ENCODE measurements at places on chromosomes 2 and 18.

DNA sequence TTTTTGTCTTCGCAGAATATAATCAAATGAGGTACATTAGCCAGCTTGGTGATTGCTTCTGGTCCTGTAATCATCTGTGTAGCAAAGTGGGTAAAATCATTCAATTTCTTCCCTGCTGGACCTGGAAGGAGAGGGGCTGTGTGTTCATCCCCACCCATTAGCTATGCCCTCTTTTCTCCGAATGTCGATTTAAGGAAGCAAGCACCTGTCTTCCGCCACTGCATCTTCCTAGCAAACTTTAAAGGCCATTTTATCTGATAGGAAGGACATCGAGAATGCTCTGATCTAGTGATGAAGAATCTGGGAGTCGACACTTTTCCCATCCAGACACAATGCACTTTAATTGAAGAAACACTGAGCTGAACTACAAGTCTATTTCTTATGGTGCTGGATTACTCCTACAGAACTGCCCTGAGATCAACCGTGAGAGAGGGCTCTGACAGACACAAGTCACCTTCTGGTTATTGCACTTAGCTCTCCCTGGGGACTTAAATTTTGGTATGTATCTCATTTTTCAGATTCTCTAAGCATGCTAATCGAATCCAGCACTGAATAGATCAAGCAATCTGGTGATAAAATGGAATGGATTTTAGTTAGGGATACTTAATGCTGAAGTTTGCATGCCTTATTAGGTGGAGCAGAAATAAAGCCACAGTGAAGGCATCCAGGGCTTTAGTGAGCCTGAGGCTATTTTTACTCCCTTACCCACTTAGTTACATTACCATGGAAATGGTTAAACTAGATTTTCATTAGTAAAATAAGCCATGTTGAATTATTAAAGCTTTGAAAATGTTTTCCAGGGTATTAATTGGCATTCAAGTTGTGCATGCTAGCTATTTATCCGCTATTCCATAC, 1.3 kb downstream of the NYAP2 start:
- ATAC-seq = peak; percentile 41

- no peak for ATAC-seq
Measured at GRCh38 chr2:127048969-127049897, 57.7 kb downstream of the BIN1 start.

DNA sequence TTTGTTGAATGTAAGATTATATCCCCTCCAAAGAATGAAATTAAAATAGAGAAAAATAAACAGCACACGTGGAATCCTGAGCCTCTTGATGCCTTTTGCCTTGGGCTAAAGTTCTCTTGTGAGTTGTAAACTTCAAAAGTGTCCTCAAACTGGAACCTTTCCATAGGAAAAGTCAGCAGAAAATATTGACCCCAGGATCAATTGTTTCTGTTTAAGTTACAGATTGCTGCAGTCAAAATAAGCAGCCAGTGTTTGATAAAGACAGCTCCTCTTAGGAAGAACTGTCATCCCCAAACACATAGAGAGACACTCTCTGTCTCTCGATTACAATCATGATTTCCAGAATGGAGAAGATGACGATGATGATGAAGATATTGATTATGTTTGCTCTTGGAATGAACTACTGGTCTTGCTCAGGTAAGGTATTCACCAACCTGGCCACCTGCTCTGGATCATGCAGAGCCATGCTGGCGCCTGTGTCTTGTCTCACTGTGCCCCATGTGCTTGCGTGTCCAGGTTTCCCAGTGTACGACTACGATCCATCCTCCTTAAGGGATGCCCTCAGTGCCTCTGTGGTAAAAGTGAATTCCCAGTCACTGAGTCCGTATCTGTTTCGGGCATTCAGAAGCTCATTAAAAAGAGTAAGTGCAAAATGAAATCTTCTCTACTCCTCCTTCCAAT, at the start of gene SPP2:
Gene SPP2, plus strand, starts transcription at position 248 of the 681 bp plus-strand sequence. Its CDS starts 85 bp downstream, at position 333.
- no peak for ATAC-seq

GRCh38 chr2:156455361-156455975, 19.3 kb downstream of the GPD2 start:
- ATAC-seq = no peak

- ATAC-seq = peak; percentile 16
Measured at GRCh38 chr2:135742325-135742757, 686 bp downstream of the UBXN4 start.

- no peak for ATAC-seq
Measured at GRCh38 chr18:26225022-26225693, 1.1 kb upstream of the TAF4B start.

DNA sequence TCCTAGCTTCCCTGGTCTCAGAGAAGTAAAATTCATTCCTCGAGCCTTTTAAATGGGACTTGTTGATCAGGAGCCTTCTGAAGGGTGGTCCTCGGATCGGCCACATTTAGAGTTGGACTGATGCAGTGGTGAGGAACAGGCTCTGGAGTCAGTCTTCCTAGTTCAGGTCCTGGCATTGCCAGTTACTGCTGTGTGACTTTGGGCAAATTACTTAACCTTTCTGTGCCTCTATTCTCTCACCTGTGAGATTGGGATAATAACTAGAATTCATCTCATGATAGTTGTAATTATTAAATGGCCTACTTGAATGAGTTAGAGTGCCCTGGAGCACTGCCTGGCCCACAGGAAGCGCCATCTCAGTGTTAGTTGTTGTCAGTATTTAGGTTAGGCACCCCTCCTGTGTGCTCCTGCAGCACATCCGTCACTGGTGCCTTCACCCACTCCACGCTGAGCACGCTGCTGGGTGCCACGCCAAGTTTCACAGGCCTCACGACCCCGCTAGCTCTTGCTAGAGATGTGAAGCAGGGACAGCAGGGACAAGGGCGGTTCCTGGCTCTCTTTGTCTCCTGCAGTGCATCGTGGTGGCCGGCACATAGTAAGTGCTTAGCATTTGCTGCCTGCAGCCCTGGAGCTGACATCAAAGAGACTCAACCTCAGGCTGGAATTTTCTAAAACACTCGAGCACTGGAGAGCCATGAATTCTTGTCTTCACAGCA, 122.9 kb downstream of the FAM210A start:
- no peak for ATAC-seq

DNA sequence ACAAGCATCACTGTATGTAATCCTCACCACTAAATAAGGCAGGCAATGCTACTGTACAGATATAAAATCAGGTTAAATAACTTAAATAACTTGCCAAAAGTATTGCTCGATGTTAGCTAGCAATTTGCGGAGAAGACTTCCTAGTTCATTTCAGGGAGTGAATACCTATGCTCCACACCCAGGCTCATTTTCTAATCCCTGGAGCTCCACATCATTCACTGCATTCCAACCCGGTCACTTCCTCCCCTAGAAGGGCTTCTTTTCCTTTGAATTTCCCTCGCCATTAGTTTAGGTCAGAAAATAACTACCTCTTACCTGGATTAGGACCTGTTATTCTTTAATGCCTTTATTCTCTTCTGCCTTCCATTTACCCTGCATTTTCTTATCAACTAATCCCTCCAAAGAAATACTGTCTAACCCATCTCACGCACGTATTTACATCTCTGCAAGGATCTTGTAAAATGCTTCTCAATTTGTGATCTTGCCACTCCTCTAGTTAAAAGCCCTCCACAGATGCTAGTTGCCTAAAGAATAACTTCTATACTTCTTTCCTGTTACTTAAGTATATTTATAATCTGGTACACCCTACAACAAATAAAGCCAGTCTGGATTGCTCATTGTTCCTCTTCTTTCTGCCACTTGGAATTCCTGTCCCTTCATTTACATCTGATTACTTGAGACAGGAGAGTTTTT, 599.8 kb downstream of the NRXN1 start:
- no peak for ATAC-seq

DNA sequence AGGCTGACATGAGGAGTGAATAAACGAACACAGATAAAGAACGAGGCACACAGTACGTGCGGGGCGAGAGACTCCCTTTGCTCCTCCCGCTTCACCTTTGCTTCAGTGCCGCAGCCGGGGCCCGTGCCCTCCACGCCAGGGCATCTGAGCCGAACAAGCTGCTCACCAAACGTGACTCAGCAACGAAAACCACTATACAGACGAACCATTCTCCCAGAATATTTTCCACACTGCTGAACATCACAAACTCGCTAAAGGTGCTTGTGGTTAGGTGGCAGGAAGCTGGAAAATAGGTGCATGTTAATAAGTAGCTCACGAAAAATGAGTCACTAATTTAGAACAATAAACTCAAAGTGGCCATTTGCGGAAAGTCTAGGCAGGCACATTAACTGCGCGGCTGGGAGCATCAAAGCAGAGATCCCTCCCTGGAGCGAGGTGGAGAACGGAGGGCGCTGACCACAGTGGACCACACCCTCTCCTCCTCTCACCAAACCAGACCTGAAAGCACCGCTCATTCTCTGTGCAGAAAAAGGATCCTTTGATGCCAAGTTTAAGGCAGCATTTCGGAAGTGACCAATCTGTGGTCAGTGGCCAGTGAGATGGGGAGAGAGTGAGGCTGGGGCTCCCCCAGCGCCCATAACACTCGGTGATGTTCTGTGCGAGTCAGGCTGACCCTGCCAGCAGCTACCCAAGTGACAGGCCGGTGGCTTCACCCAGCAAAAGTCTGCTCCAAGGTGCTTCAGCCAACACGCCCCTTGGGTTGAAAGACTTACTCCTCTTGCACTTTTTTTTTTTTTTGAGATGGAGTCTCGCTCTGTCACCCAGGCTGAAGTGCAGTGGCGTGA, 153.2 kb downstream of the HDAC4 start:
- no peak for ATAC-seq

- ATAC-seq = no peak
Measured at GRCh38 chr2:10267036-10267435, 35.7 kb upstream of the HPCAL1 start.

DNA sequence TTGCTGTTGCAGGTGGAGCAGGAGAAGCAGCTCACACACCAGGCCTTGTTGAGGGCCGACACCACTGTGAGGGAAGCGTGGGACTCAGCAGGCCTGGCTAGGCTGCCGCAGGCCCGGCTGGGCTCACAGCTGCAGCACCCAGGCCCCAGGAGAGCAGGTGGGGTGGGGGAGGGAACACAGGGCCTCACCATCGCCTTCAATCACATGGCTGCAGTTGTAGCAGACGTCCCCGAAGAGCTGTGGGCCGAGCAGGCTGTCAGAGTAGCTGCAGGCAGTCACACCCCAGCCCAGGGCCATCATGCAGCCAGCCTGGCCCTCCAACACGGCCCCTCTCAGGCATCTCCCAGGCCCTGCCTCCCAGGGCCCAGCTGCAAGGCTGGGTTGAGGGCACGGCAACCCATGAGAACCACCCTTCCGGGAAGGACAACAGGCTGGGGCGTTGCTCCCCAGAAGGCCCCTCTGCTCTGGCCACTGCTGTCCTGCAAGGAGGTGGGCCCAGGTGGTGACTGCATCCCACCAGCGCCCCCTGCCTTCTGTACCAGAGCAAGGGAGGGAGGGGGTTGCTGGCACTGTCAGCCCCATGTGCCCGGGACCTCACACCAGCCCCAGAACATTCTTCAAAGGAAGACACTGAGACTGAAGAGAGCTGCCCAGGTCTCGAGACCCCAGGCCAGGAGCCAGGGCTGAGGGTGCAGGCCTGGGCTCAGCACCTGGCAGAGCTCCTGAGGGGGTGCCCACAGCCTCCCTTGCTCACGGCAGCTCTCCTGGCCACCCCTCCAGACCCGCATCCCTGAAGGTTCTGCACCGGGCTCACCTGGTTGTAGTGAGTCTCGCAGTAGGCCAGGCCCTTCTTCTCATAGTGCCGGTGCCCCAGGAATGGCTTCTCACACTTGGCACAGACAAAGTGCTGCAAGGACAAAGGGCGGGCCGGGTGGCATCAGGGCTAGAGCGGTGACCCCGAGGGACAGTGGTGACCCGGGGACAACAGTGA, 5.6 kb upstream of the GPR17 start:
- ATAC-seq = peak; percentile 62

GRCh38 chr2:201882353-201883090, 76.2 kb downstream of the CDK15 start:
- ATAC-seq = peak; percentile 74

- peak; percentile 48 for ATAC-seq
Measured at GRCh38 chr2:181971032-181971431, 14.6 kb upstream of the PPP1R1C start.

DNA sequence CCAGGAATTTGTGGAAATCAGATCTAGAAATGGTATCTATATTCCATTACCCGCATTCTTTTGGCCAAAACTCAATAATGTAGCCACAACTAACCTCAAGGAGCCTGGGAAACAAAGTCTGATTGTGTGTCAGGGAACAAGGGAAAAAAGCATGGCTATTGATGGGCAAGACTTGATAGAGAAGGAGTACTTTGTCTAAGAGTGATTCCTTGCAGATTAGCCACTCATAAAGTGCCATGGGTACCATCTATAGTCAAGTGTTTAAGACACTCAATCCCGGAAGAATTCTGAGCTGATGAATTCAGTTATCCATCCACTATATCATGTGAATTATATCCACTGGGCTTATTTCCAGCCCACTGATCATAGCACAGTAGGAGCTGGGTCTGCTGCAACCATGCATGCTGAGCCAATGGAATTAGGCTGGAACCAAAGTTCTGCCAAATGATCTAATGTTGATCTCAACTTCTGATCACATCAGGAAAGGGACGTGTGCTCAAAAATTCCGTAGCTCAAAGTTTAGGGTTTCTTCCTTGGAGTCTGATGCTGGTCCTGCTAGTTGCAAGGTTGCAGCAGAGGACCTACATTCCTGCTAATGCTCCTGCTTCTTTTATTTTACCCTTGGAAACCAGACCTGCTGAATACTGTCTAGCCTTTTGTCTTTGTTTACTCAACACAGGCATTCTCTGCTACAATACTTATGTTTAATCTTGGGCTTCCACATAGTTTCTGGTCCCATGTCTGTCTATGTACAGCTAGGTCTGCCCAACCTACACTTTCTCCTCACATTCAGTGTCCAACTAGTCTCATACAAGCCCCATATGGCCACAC, 629.7 kb downstream of the IRS1 start:
- no peak for ATAC-seq

GRCh38 chr2:44169155-44169898, 652 bp downstream of the PPM1B start:
- ATAC-seq = no peak

DNA sequence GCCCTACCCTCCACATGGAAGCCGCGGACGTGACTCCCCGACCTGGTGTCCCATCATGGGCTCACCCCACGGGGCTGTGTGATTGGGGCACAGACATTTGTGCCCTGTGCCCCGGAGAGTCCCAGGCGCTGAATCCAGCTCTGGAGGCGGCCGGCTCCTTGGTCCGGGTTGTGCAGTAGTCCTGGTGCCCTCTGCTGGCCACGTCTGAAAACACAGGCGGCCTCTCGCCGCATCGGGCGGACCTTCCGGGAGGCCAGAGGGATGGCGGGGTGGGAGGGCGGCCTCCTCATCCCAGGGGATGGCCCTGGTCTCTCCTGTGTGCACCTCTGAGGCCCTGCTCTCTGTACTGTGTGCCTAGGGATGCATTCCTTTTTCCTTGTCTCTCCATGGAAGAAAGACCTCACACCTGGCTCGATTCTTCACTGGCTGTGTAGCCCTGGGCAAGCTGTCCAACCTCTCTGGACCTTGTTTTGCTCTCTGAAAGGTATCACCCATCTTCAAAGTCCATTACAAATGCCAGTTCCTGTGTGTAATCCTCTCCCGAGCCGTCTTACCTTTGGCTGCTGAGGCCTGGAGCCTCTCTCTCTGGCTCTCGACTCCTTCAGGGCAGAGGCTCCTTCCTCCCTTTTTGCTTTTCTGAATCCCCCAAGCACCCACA, 27.6 kb downstream of the CELF4 start:
- peak; percentile 43 for ATAC-seq
